ENCODE measurements at places on chromosomes 7 and 10. TPM values are rescaled to one million over a fixed set of nuclear protein-coding genes. Genes with fewer than 3 reads are reported as not detected.
A peak's percentile ranks its signal among the peaks of the same experiment; 100 is the strongest.

Gene ZNF438
- total RNA-seq: 7.4 TPM

Gene CALCR
- not detected for total RNA-seq

DNA sequence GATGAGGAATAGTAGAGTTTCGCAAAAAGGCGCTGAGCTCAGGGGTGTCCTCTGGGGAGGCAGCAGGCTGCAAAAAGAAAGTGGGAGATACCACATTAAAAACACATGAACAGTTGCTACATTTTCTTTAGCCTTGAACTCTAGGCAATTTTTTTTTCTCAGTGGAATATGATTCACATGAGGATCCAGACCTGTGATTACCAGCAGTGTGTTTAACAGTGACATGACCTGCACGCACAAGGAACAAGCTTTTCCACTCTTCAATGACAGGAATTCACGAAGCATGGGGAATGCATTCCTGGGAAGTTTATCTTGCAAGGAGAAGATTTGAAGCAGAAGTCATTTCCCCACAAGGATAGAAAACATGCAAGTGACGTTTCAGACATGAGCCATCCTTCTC lies 161.6 kb downstream of the ITGA8 start:
- no peak overlapping the region for H3K27ac ChIP-seq
- no peak overlapping the region for H3K4me3 ChIP-seq
- H3K4me1 ChIP-seq: no peaks in the 10 kb centered on the region
- H3K36me3 ChIP-seq: no peaks in the 10 kb centered on the region

- no peak overlapping the region for H3K4me3 ChIP-seq
- no peak for DNase-seq
- H3K4me1 ChIP-seq: peaks cover 11% of the 10 kb centered on the region
- H3K36me3 ChIP-seq: no peaks in the 10 kb centered on the region
- H3K27me3 ChIP-seq: no peaks in the 10 kb centered on the region
Observed at GRCh38 chr7:18515067-18515466, 19.5 kb downstream of the HDAC9 start.

- H3K4me1 ChIP-seq: no peaks in the 10 kb centered on the region
- no peaks in the 10 kb centered on the region for H3K36me3 ChIP-seq
- H3K27ac ChIP-seq: no peak overlapping the region
- H3K4me3 ChIP-seq: no peak overlapping the region
- DNase-seq: no peak
- H3K27me3 ChIP-seq: no peaks in the 10 kb centered on the region
Observed at GRCh38 chr7:18387191-18387735, 108.3 kb upstream of the HDAC9 start.

- no peaks in the 10 kb centered on the region for H3K27me3 ChIP-seq
- H3K36me3 ChIP-seq: no peaks in the 10 kb centered on the region
- H3K27ac ChIP-seq: no peak overlapping the region
- DNase-seq: no peak
- no peak overlapping the region for H3K4me3 ChIP-seq
Observed at GRCh38 chr7:12705878-12706277, 18.4 kb downstream of the ARL4A start.

- no peak overlapping the region for H3K27ac ChIP-seq
- H3K4me3 ChIP-seq: no peak overlapping the region
- H3K36me3 ChIP-seq: no peaks in the 10 kb centered on the region
- no peaks in the 10 kb centered on the region for H3K4me1 ChIP-seq
Observed at GRCh38 chr7:46945328-46945727, 636.6 kb downstream of the TNS3 start.

- no peak for DNase-seq
- no peaks in the 10 kb centered on the region for H3K27me3 ChIP-seq
- H3K27ac ChIP-seq: no peak overlapping the region
- H3K36me3 ChIP-seq: no peaks in the 10 kb centered on the region
Observed at GRCh38 chr7:77253151-77253550, 53.5 kb upstream of the FGL2 start.

- peaks cover 15% of the 10 kb centered on the region for H3K4me1 ChIP-seq
- H3K36me3 ChIP-seq: no peaks in the 10 kb centered on the region
- H3K4me3 ChIP-seq: peak overlapping the region; percentile 79
- DNase-seq: peak; percentile 39
- peaks cover 9% of the 10 kb centered on the region for H3K27me3 ChIP-seq
Observed at GRCh38 chr10:110568055-110568735, 700 bp downstream of the SMC3 start.

GRCh38 chr7:154438571-154439367 lies 386.6 kb downstream of the DPP6 start:
- H3K4me3 ChIP-seq: no peak overlapping the region
- H3K27me3 ChIP-seq: no peaks in the 10 kb centered on the region
- H3K27ac ChIP-seq: no peak overlapping the region
- no peak for DNase-seq

DNA sequence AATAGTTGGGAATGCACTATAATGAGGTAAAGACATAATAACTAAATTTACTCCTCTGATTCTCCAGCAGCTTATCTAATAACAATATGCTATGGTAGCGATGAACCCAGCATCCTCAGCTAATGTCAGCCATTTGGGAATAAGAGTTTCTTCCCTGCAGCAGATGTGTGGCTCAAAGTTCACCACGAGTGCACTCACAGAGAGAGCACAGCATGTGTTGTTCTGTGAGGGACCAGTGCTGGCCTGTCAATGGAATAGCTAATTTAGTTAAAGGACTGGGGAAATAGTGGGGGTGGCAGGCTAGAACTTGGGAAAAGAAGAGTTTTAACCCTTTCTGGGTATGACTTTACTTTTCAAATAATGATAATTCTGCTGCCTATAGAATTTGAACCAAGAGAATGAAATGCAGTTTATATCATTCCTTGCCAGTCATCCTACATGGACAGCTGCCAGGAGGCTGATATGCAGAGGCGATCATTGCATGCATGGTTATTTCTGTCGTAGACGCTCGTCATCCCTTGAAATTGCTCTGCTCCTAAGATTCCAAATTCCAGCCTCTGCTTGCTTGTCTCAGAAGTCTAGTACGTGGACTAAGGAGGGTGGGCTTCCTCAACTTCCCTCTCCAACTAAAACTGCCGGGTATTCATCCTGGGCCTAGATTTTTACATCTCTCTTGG lies 355.6 kb downstream of the RNLS start:
- H3K27ac ChIP-seq: peak overlapping the region; percentile 27
- peak; percentile 56 for DNase-seq
- H3K27me3 ChIP-seq: no peaks in the 10 kb centered on the region
- H3K4me3 ChIP-seq: no peak overlapping the region
